ENCODE measurements at places on chromosomes 6 and 20.

GRCh38 chr20:18139832-18140231 is 2.2 kb downstream of the KAT14 start:
- DNase-seq, result no peak

- no peak for DNase-seq
These were observed 61.1 kb upstream of the ZFP64 start for GRCh38 chr20:52252664-52253063.

DNA sequence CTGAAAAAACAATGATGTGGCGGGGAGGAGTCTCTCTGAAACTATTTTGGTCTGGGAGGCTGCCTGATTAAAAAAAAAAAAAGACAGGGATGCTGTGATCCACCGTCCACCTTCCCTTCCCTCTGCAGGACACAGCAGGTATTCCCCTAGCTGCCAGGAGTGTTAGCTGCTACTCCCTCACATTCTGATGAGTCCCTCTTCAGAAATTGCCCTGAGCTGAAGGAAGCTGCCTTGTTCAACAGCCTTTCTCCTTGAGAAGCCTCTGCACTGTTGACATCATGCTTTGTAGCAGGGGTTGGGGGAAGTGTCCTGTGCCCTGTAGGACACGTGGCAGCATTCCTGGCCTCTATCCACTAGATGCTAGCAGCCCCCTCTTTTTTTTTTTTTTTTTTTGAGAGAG is 71.7 kb upstream of the ZMYND8 start:
- no peak for DNase-seq

GRCh38 chr20:39057911-39058310 is 95.8 kb downstream of the DHX35 start:
- no peak for DNase-seq

Data from NCI-H2029 treated with DMSO at 0.1 percent for 48 hours (cell line).